ENCODE measurements at places on chromosomes 12 and 14.

DNA sequence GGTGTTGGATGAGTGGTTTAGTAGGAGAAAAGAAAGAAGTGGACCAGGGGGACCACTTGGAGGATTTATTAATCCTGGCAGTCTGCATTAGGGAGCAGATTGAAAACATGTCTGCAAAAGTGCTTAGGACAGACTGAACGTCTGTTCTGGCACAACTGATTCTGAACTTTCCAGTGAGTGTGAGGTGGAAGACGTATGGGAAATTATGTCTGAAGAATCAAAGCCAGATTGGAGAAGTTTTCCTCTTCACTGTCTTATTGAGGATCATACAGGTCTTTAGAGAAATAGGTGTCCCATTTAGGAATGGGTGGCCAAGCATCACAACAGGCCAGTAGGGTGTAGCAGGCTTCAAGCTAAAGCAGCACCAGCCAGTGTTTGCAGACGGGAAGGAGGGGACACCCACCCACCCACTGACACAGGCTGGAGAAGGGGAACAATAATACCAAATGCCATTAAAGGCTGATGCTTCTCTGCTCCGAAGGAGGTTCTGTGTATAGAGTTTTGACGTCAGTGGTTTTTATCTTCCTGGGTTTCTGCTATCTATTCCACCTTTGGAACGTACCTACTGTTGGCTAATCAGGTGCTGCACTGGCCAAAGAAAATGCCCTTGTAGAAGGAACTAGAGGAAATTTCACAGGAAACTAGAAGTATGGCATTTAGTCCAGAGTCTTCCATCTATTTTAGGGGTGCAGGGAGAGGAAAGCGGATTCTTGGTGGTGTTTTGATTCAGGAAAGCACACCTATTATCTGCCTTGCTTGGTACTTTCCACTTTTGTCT lies 1.8 kb downstream of the SRRM4 start:
- no peak for DNase-seq

GRCh38 chr14:98994561-98994960 lies 277.4 kb downstream of the BCL11B start:
- DNase-seq, result no peak

- no peak for DNase-seq
These were observed 235.5 kb upstream of the NPAS3 start for GRCh38 chr14:32703183-32703621.

- no peak for DNase-seq
These were observed 8.7 kb downstream of the KRT71 start for GRCh38 chr12:52543985-52544883.

GRCh38 chr12:111181143-111181726 lies 187.7 kb downstream of the PHETA1 start:
- peak; percentile 33 for DNase-seq

All from skeletal muscle cell (primary cell).